ENCODE measurements at places on chromosomes 6 and 20.

DNA sequence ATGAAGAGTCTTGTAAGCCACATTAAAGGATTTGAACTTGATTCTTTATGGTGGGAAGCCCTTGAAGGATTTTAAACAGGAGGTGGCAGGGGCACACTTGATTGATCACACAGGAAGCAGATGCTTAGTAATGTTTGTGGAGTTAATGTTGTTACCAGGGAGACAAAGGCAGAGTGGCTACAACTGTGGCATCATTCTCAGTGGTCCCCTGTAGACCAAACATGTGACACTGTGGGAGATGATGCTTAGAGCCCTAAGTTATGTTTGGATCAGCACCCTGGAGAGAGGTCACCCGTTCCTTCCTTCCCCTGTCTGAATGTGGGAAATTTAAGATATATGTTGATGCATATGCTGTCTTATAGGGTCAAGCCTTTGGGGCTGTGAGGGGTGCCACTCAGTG is 53.2 kb downstream of the EIF2S2 start:
- no peak for DNase-seq

GRCh38 chr6:46734867-46735719 is at the start of gene PLA2G7:
TSS of gene PLA2G7 (minus strand) at chr6:46735375. CDS start at chr6:46722891, 12,484 bp downstream.
- no peak for DNase-seq

GRCh38 chr20:46929902-46930301 is 35.3 kb downstream of the EYA2 start:
- DNase-seq: no peak

- peak; percentile 18 for DNase-seq
These were observed 123.7 kb upstream of the BTN3A2 start for GRCh38 chr6:26241033-26241895.
